ENCODE measurements at places on chromosomes 3 and 15.
A peak's percentile ranks its signal among the peaks of the same experiment; 100 is the strongest.

- DNase-seq, result peak; percentile 9
Measured at GRCh38 chr3:62529230-62529629, 155.9 kb upstream of the FEZF2 start.

GRCh38 chr15:67915461-67916374, 75.9 kb upstream of the RNU6-1 start:
- no peak for DNase-seq

- no peak for DNase-seq
Measured at GRCh38 chr3:69290006-69290405, 95.9 kb downstream of the FRMD4B start.

GRCh38 chr3:14460342-14461005, 58.1 kb downstream of the SLC6A6 start:
- peak; percentile 88 for DNase-seq

GRCh38 chr3:101809178-101810021, 30.4 kb downstream of the NXPE3 start:
- DNase-seq, result peak; percentile 41

- DNase-seq, result no peak
Measured at GRCh38 chr3:17489139-17489538, 253.3 kb downstream of the TBC1D5 start.

DNA sequence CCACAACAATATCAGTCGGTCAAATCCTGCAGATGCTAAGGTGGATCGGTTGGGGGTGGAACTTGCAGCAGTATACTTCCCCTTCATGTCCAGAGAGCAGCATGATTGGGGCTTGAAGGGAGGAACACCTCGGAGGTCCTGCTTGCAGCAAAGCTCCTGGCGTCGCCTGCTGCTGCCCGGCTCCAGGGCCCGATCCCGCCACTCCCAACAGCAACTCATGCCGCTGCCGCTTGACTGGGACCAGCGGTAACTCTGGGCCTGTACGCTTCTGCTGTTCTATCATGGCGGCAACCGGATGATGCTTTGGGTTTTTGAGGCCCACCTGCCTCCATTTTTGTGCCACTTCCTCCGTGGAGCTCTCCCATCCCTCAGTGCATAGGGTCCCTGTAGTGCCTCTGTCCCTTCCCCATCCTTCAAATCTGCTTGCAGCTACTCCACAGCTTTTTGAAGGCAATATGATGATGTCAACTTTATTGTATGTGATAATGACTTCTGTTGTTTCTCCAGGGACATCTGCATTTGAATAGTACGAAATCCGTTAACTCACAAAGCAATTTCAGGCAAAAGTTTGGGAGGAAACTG, 56.3 kb downstream of the KCNAB1 start:
- no peak for DNase-seq

- DNase-seq, result no peak
Measured at GRCh38 chr3:157888040-157888439, 218.2 kb downstream of the SHOX2 start.

DNA sequence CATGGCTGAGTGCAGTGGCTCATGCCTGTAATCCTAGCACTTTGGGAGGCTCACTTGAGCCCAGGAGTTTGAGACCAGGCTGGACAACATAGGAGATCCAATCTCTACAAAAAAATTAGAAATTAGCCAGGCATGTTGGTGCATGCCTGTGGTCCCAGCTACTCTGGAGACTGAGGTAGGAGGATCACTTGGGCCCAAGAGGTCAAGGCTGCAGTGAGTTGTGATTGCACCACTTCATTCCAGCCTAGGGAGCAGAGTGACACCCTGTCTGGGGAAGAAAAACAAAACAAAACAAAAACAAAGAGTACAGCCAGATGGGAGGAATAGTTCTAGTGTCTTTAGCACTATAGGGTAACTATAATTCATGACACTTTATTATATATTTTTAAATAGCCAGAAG, 26.2 kb upstream of the COMMD4 start:
- no peak for DNase-seq

GRCh38 chr3:177752831-177753230, 555.5 kb upstream of the TBL1XR1 start:
- no peak for DNase-seq

GRCh38 chr3:33318710-33319380, 41.6 kb downstream of the FBXL2 start:
- DNase-seq, result no peak

- peak; percentile 70 for DNase-seq
Measured at GRCh38 chr15:68389936-68390817, 41.8 kb downstream of the ITGA11 start.

GRCh38 chr3:66236281-66236680, 15.5 kb downstream of the SLC25A26 start:
- peak; percentile 15 for DNase-seq

DNA sequence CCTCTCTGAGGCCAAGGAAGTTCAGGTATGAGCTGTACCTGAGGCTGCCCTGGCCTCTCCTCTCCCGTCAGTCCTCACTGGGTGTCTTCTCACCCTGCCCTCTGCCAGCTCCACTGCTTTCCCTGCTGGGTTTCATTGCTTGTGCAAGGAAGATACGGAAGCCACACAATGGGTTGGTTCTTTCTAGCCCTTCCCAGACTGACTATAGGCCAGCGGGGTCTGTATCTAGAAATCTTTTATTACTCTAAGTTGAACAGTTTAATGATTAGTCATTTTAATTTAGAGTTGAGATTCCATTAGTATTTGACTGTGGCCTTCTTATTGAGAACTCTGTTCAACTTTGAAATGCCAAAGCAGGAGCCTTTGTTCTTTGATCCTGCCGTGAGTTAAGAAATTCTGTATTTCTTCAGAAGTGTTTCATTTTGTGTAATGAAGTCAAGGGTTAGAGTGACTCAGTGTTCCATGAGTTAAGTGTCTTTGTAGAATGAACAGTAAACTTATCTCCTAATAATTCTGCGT, 16.2 kb downstream of the C3orf62 start:
- no peak for DNase-seq

DNA sequence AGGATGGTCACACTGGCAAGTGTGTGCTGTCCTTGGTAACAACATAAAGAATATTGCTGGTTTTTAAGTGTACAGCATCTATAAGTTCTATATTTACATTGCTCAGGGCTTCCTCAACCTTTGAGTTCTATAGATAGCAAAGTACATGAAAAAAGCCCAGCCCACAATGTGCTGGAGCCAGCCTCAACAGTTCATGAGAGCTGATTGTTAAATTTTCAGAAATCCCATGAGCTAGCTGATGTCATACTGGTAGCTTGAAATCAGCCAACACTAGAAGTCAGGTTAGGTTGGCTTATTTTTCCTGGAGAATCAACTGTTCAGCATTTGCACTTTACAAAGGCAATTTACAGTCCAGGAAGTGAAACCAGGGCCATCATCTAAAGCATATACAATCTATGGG, 102.8 kb downstream of the STRIT1 start:
- no peak for DNase-seq

DNA sequence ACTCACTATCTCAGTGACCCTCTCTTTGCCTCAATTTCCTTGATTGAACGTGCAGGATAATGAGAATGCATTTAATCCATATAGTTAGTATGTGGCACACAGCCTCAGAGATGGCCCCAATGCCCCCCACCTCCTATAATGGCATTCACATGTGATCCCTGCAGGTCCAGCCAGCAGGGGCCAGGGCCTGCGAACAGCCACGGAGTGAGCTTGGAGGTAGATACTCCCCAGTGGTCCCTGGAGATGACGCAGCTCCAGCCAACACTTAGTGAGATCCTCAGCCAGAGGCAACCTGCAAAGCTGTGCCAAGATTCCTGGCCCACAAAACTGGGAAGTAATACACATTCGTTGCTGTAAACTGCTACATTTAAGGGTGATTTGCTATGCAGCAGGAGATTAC, 184.9 kb upstream of the NSMCE3 start:
- no peak for DNase-seq

DNA sequence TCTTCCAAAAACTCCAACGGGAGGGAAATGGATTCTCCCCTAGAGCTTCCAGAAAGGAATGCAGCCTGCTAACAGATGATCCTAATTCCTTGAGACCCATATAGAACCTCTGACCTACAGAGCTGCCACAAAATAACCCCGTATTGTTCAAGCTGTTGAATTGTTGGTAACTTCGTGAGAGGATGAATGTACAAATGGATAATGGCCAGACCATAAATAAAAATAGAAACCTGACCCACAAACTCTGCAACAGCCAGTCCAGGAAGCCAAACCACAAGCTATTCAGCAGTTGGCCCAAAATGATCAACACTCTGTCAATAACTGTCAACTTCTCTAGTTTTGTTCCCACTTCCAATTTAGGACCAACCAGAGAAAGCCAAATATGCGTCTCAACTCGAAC, 414.0 kb upstream of the ZNF717 start:
- no peak for DNase-seq

DNA sequence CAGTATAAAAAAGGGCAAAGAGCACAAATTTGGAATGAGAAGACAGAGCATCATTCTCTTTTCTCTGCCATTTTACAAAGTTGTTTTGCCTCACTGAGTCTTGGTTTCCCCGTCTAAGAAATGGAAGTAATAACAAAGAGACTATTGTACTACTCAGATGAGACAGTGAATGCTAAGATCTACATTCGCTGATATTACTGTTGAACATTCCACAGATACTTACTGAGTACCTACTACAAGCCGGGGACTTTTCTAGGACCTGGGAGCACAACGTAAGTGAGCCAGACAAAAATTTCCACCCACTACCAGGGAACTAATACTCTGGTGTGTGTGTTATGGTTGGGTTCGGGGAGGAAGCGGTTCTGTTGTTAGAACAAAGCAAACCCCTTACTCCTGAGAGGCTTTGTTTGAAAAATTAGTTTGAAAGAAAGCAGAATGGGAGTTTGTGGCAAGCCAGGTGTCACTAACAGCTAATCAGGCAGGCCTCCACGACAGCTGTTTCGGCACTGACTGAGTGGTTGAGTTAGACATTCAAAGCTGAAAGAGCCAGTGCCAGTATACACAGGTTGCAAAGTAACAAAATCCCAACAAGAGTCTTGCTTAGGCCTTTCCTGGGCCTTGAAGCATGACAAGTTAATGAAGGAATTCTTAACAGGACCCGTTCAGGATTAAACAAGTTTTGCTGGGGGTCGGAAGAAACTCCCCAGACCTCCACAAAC, 458.3 kb downstream of the EDEM1 start:
- DNase-seq, result no peak

GRCh38 chr3:185236969-185237368, 16.9 kb downstream of the EHHADH start:
- DNase-seq, result no peak

- no peak for DNase-seq
Measured at GRCh38 chr3:23665741-23666140, 140.0 kb upstream of the UBE2E1 start.

GRCh38 chr3:131903988-131904415, 130.8 kb downstream of the CPNE4 start:
- peak; percentile 99 for DNase-seq

DNA sequence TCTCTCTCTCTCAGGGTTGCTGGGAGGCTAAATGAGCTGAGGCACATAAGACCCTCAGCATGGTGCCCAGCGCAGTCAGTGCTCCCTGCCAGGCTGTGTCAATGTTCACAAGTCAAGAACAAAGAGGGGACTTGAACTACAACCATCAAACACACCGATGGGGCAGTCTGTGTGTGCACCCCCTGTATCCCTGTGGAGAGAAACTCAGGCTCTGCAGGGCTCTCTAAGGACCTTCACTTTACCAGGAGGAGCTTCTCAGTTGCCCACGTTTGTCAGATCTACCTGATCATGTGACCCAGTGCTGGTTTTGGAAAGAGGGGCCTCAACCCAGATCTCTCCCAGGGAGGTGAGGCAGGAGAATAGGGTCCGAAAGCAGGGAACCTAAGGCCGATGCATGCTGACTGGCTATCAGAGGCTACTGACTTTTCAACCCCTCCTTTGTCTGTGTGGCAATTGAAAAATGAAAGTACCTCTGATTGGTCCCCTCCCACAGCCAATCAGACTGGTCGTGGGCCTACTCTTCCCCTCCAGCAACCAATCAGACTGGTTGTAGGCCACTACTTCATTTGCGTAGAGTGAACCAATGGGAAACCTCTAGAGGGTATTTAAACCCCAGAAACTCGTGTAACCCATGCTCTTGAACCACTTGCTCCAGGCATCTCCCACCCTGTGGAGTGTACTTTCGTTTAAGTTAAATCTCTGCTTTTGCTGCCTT, 34.0 kb downstream of the RHCG start:
- peak; percentile 8 for DNase-seq

- peak; percentile 77 for DNase-seq
Measured at GRCh38 chr15:48721061-48721810, 75.7 kb upstream of the FBN1 start.

GRCh38 chr3:171896316-171896715, 53.2 kb downstream of the TMEM212 start:
- no peak for DNase-seq

DNA sequence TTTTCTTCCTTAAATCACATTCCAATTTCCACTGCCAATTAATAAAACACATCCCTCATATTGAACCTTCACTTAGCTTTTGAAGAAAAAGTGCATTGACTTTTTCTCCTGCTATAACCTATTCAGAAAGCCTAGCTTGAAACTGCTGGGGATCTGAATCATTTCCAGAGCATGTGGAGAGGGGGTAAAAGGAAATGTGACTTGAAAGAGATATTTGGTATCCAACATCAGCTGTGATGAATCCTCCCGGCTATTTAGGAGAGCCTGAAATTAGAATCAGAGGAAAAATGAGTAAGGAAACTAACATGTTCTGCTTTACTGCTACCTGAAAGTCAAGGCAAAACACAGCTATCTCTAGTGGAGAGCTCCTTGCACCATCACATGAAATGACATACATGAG, 2.6 kb upstream of the GNB5 start:
- DNase-seq, result peak; percentile 18

DNA sequence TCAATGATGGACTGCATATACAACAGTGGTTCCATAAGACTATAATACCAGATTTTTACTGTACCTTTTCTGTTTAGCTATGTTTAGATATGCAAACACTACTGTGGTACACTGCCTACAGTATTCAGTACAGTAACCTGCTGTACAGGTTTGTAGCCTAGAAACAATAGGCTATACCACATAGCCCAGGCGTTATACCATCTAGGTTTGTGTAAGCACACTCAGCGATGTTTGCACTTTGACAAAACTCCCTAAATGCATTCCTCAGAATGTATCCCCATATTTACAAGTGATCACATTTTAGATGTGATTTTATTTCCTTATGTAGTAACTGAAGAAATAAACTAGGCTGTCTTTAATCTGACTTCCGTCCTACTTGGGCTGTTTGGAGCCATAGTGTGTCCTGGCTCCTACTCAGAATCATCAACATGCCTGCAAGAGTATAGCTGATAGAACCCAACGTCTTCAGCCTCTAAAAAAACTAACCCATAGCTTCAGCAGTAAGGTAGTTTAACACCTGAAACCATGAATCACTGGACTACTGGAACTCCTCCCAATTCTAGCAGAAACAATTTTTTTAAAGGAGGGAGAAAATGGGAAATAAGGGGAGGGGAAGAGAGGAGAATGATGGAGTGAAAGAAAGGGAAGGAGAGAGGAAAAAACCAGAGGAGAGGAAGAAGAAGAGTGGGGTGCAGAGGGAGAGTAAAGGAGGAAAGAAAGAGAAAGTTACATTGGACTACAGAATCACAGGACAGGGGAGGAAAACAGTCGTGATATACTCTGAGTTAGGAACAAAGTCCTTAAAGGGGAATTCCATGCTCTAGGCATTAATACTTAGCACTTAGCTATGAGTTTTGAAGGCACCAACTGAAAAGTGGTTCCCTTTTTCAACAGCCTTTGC, 67.7 kb upstream of the PLXND1 start:
- no peak for DNase-seq

- no peak for DNase-seq
Measured at GRCh38 chr15:90607361-90607760, 77.6 kb downstream of the CRTC3 start.
